ENCODE measurements at places on chromosomes 6 and 20. TPM values are rescaled to one million over a fixed set of nuclear protein-coding genes. Genes with fewer than 3 reads are reported as not detected.

SEMG1 gene
- 0.31 TPM for total RNA-seq

RNF182 gene
- 3.3 TPM for total RNA-seq

DNA sequence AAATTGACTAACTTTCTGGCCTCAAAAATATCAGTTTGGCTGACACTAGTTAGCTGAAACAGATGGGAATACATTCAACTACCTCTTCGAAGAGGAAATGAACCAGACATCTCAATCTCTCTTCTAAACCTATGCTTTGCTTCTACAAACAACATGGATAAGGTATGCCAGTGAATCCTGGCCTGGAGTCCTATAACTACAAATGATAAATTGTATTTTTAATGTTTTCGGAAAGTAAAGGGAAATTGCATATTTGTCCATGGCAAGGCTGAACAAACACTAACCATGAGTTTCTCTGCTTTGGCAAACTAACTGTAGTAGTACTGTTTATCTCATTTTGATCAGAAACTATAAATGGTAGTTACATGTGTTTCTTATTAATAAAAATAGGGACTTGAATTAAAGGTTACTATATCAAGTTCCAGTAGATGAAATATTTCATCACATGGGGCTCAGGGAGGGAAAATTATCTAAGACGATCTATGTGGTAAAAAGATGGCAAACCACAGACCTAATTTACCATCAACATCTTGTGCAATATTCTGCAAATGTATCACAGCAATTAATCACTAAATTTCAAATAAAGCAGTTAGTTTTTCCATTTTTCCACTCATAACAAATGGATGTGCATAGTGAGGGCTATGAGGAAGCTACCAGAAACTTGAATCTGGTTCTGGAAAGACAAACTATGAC, 76.8 kb downstream of the COL12A1 start:
- DNase-seq: no peak

GRCh38 chr6:36063318-36064060, 35.9 kb downstream of the MAPK14 start:
- DNase-seq: no peak

GRCh38 chr6:34554291-34555006, 1.7 kb downstream of the SPDEF start:
- no peak for DNase-seq

DNA sequence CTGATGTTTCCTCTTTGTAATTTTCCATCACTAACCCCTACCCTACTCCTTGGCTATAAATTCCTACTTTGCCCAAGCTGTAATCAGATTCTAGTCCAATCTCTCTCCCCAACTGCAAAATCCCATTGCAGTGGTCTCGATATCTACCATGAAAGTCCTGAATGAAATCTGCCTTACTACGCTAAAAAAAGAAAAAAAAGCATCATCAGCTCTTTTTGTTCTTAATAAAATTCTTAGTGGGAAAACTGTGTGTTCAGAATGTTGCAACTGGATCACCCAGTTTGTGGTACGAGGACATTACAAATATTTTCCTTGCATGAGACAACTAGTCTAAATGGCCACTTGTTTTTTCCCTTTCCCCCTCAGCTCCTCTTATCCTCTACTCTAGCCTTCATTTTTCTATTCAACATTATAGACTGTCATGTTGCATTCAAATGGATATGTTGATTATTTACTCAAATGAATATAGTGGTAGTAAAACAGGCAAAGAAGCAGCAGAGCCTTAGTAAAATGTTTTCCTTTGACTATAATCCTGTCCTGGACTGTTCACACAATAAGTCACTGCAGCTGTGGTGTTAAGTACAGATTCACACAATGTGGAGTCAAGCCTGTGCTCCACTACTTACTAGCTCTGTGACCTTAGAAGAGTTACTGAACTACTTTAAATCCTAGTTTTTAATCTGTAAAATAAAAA, 527.1 kb upstream of the MARCKS start:
- no peak for DNase-seq

VGLL2 gene
- total RNA-seq: not detected

GRCh38 chr6:2826131-2826530, 15.5 kb downstream of the SERPINB1 start:
- no peak for DNase-seq

HLA-DOB gene
- 1.5 TPM for total RNA-seq

DYNLRB1 gene
- total RNA-seq: 133 TPM

DNA sequence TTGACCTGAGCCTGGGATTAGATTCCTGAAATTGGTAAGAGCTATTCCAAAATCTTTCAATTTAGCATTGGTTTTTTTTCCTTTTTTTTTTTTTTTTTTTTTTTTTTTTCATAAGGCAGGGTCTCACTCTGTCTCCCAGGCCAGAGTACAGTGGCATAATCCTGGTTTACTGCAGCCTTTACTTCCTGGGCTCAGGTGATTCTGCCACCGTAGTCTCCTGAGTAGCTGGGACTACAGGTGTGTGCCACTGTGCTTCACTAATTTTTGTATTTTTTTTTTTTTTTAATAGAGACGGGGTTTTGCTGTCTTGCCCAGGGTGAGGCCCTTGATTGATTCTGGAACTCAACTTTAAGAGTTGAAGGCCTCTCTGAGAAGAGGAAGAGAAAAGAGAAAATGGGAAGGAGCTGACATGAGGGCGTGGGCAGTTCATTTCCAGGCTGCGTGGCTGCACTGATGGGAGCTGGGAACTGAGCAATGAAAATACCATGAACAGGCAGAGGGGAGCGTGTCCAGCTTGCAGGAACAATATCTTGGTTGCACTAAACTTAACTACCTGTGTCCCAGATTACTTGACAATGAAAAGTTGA, 24.6 kb downstream of the KDM1B start:
- no peak for DNase-seq

SUMO4 gene
- 2.1 TPM for total RNA-seq

DNA sequence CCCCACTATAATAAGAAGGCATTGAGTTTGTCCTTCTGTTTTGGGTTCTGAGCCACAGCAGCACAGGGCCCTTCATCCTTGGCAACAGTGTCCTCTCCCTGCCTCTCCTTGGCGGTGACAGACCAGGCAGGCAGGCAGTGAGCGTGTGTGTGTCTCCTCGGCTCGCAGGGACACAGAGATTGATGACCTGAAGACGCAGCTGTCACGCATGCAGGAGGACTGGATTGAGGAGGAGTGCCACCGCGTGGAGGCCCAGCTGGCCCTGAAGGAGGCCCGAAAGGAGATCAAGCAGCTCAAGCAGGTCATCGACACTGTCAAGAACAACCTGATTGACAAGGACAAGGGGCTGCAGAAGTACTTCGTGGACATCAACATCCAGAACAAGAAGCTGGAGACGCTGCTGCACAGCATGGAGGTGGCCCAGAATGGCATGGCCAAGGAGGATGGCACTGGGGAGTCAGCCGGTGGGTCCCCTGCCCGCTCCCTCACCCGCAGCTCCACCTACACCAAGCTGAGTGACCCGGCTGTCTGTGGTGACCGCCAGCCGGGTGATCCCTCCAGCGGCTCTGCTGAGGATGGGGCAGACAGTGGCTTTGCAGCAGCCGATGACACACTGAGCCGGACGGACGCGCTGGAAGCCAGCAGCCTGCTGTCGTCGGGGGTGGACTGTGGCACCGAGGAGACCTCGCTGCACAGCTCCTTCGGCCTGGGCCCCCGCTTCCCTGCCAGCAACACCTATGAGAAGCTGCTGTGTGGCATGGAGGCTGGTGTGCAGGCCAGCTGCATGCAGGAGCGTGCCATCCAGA, 24.0 kb downstream of the SDCBP2 start:
- no peak for DNase-seq

NRSN2 gene
- 38.8 TPM for total RNA-seq

- DNase-seq: no peak
Observed at GRCh38 chr6:111642463-111643158, 36.9 kb upstream of the TRAF3IP2 start.

DNA sequence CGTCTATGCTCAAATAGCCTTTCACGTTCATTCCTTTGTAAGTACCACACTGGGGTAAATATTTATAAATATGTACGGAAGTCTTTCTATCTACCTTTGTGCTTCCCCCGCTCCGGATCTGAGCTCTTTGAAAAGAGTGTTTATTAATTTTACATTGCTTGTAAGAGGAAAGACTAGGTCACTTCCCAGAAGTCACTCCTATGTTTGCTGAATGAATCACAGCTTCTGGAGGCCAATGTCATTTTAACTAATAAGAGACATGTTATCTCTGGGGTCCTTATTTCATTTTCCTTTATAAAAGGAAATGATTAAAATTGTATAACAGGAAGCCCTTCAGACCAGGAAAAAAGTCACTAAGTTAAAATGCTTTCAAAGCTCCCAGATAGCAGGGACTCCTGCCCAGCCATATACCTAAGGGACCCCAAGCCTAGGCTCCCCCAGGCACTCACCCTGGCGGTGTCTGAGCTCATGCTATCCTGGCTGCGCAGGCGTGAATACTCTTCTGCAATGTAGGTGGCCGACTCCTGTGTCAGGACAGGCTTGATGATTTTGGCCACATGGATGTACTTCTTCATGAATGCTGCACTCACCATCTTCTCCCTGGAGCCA, 12.6 kb downstream of the MCM3 start:
- no peak for DNase-seq

- DNase-seq: no peak
Observed at GRCh38 chr20:50913690-50914375, 17.4 kb downstream of the ADNP start.

DNA sequence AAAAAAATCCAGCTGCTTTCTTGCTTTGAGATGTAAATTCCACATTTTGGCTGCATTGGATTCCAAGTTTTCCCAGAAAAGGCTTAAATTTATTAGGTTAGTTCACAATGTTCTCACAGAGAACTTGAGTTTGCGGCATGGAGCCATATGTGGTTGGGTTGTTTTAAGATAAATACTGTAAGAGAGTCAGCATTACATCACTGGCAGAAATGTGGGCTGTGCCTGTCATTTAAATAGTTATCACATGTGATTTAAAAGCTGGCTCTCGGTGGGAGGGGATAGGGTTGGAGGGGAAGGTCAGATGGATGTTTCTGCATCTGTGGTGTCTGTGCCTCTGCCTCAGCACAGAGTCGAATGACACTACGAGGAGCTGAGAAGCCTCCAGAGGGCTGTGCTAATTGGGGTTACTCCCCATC, 73.8 kb upstream of the SCP2D1 start:
- DNase-seq: peak; percentile 39

DNA sequence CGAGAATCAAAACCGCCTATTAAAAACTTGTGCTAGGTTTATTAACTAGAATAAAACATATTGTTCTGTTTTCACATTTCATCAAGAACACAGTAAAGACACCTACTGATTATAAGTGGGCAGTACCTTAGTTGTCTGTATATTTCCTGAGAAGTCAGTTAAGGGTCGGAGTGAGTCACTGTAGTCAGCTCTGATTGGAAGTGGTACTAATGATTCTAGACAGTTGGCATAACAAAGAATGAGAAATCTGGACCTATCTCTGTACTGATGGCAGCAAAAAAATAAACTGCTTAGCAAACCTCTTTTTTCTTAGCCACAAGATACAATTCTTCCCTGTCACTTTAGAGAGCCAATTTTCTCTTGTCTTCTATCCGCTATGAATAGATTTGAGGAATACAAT, 387.3 kb upstream of the ADGRB3 start:
- DNase-seq: no peak

C6orf141 gene
- total RNA-seq: 7.0 TPM

GRCh38 chr6:105313211-105313610, 89.7 kb downstream of the PREP start:
- DNase-seq: no peak

- DNase-seq: no peak
Observed at GRCh38 chr20:9160331-9160730, 91.4 kb downstream of the PLCB4 start.

DNA sequence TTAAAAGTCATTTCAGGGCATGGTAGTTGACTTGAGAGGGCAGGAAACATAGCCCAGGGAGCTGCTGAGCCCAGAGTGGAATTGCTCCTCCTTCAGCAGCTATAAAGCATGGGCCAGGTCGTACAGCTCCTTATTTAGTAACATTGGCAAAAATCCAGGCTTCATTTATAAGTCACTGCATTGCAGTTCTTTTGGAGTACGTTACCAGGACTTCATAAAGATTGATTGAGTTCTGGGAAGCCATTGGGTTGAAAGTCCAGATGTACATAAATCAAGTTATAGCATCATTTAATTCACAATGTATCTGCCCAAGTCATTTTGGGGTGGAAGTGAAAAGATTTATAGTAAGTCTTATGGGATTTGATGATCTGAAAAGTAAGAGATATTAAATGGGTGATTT, 53.0 kb upstream of the ANKEF1 start:
- DNase-seq: no peak

DNA sequence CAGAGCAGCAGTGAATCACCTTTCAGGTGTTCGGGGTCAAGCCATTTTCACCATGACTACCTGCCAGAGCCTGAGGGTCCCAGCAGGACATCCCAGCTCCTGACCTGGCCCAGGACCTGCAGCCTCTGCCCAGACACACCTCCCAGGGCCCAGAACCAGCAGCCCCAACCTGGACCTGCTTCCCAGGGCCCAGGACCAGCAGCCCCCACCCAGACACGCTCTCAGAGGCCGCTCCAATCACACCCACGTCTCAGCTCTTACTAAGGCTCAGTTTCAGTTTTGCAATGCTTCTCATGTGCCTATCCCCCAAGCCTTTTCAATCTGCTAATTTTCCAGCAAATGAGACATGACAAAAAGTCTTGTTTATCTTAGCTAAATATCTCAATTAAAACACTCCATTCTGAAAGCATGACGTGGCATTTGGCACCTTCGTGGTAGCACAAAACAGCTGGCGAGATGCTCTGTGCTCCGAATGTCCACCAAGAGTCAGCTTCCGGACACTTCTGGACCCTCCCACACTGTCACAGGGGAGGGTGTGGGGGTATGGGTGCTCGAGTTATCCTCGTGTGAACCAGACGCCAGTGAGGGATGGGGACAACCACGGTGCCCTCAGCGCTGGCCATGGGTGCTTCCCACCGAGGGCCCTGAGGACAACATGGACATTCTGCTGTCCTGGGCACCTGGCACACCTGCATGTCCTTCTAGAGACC, 253.2 kb downstream of the DLL1 start:
- peak; percentile 47 for DNase-seq

SLC24A3 gene
- 4.4 TPM for total RNA-seq

DNA sequence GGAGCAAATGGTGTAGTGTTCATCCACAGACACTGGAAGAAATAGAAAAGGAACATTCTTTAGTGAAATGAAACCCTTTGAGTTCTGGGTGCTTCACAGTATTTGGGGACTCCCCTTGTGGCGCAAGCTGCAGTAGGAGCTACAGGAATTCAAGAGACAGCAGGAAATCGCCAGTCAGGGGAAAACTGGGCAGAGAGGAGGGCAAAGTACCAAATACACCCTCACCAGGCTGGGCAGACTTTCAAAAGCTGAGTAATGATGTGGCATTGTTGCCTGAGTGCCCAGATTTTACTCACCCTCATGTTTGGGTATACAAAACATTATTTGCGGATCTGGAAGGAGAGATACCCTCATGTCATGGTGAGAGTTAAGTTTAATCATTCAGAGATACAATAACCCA, 97.9 kb downstream of the SOD2 start:
- no peak for DNase-seq

GRCh38 chr6:116400328-116400727, 29.6 kb downstream of the DSE start:
- DNase-seq: no peak

- DNase-seq: no peak
Observed at GRCh38 chr6:138231381-138231886, 13.1 kb upstream of the PBOV1 start.

Data from left lung (tissue), 14 donors.